ENCODE measurements at places on chromosomes 12 and 14.

DNA sequence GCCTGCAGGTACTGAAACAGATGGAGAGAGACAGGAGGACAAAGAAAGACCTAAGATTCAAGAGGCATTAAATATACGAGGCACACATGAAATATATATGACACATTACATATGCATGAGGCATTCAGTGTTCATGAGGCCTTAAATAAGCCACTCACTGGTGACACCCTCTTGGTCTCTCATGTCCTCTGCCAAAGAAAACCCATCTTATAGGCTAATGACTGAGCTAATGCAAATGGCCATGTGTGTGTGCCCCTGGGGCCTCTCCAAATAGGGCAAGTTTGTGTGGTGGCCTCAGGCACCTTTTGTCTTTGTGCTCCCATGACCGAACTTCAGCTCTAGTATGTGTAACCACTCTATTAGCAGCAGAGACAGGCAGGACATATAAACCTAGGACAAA lies 18.8 kb downstream of the COQ6 start:
- DNase-seq = no peak

DNA sequence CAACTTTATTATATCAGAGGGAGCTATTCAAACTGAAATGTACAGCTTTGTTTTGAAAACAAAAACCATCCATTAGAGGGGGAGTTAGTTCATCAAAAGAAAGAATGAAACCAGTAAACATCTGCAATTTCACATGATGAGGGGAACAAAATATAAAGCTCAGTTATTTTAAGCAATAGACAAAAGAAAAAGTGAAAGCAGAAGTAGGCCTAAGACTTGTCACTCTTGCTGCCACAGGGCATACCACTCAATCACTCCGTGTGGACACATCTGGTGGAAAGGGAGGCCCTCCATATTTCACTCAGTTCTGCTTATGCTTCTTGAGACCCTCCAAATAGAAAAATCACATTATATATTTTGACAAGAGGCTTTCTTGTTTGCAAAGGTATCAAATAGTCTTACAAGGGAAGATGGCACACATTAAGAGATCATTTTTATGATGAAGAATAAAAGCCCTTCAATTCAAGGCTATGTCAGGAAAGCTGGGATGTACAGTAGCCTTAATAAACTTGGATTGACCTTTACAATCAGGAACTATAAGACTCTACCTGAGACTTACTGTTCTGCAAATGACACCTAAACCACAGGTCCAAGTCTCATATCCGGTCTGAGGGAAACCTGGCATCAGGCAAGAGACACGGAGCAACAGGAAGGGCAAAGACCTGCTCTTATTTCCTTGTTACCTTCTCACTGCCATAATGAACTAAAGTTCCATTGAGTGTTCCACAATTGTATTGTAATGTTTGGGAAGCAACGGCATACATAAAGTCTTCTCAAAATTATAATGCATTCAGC lies 222.5 kb upstream of the GRIP1 start:
- peak; percentile 9 for DNase-seq

GRCh38 chr12:123713823-123714585 lies 1.9 kb downstream of the ATP6V0A2 start:
- DNase-seq = no peak

GRCh38 chr12:64742416-64742815 lies 16.8 kb downstream of the GNS start:
- DNase-seq = no peak

DNA sequence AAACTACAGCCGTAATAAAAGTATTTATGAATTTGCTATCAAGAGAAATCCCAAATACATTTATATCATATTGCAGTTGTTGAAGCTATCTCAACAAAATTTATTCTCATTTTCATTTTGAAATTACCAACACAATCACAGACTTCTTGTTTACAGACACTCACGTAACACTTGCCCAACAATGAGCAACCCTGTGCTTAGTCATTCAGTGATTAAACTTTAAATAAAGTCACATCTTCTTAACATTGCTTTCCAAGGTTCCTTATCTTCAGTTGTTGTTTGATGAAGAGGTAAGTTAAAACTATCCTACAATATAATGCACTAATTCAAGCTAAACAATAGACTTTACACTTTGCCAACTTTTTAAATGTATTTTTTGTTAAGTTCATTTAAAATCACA lies 601.8 kb downstream of the SLC16A7 start:
- no peak for DNase-seq

DNA sequence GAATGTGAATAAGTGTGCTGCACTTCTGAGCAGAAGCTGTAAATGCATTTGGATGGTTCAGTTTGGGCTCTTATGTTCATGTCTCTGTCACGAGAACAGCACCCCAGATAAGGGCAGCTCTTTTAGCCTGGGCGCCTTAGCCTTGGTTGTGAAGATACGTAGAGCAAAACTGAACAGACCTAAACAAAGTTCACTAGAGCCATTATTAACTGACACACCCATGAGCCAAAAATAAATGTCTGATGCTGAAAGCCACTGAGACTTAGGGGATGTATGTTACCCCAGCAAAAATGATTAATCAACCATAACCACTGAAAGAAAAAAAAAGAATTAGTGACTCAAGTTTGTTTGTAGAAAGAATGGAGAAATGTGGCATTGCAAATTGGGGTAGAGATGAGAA lies 343.4 kb downstream of the BCAT1 start:
- no peak for DNase-seq

GRCh38 chr14:58138031-58138713 lies 13.8 kb downstream of the ARMH4 start:
- no peak for DNase-seq

DNA sequence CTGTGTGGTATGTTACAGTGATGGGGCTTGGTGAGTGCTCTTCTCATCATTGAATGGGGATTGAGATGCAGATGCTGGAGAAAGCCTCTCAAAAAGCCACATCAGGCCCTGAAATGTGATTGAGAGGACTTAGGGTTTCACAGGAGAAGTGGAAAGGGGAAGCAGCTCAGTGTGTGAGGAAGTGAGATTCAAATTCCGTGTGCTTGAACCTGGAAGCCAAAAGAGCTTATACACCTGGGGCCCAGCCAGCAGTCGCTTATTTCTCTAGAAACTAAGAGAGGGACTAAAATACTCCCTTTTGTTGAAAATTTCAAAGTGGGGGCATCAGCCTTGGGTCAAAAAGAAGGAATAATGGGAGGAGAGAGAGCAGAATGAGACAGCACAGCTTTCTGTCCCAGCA lies 39.1 kb upstream of the GZMB start:
- no peak for DNase-seq
